Liver (tissue), 10 donors: ENCODE measurements at places on chromosomes 2 and 18. TPM values are rescaled to one million over a fixed set of nuclear protein-coding genes. Genes with fewer than 3 reads are reported as not detected.

COA5 gene
- total RNA-seq = 18.7 TPM

ZSCAN30 gene
- total RNA-seq = 6.2 TPM

CHRND gene
- not detected for total RNA-seq

FAM237A gene
- total RNA-seq = not detected

TSHZ1 gene
- 4.2 TPM for total RNA-seq

TEKT4 gene
- not detected for total RNA-seq

SNTG2 gene
- not detected for total RNA-seq

DNA sequence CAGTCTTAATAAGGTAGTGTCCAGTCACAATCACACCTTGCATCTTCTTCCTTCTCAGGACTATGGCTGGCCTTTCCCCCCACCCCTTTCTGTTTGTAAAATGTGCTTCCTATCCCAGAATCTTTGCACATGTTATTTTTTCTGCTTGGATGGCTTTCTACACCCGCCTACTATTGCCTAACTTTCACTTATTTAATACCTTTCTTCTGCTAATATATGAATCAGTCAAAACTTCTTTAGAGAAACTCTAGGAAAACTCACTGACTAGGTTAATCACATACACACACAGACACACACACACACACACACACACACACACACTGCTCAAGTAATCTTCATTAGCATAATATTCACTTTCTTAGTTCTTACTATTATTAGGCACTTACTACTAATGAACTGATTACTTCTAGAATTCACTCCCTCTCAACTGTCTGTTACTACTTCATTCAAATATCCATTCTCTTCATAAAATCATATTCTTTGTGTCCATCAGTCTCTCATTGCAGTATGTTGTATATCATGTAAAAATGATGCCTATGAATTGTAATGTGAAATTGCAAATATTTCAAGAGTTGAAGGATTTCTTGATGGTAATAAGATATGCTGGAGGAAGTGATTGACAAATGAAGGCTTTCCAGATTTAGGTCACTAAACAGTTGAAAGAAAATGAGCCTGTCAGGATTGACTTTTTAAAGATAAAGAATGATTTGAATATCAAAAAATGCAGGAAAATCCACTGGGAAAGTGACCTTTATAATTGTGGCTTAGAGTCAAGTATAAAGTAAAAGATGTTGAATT, 51.2 kb downstream of the CLIP4 start:
- no peak overlapping the region for H3K4me3 ChIP-seq
- H3K27ac ChIP-seq = no peak overlapping the region
- H3K4me1 ChIP-seq = no peaks in the 10 kb centered on the region
- DNase-seq = no peak
- H3K27me3 ChIP-seq = no peaks in the 10 kb centered on the region

DNA sequence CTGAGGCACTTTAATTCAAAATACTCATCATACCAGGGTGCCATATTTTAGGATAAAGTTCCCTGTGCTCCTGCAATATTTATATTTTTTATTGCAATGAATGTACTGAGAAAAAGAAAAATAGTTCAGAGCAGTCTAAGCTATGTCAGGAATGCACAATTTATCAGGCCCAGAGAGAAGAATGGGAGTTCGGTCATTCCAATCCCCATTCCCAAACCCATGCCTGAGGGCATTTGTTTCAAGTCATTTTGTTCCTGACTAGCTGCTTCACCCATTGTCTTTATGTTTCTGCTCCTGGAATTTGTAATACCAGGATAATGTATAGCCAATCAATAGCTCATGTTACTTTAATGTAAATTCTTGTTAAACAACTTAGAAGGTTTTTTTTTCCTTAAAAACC, 24.4 kb upstream of the FTCDNL1 start:
- H3K4me1 ChIP-seq = no peaks in the 10 kb centered on the region
- DNase-seq = no peak
- no peak overlapping the region for H3K27ac ChIP-seq
- H3K27me3 ChIP-seq = no peaks in the 10 kb centered on the region
- H3K36me3 ChIP-seq = no peaks in the 10 kb centered on the region
- no peak overlapping the region for H3K4me3 ChIP-seq

- DNase-seq = no peak
- no peaks in the 10 kb centered on the region for H3K36me3 ChIP-seq
- no peaks in the 10 kb centered on the region for H3K4me1 ChIP-seq
- H3K4me3 ChIP-seq = no peak overlapping the region
These were observed 218.5 kb upstream of the SOX11 start for GRCh38 chr2:5473635-5474034.

GRCh38 chr18:66971960-66972359, 368.1 kb upstream of the CDH19 start:
- DNase-seq = no peak
- H3K4me3 ChIP-seq = no peak overlapping the region
- H3K27me3 ChIP-seq = no peaks in the 10 kb centered on the region
- H3K27ac ChIP-seq = no peak overlapping the region

- no peak for DNase-seq
- no peak overlapping the region for H3K4me3 ChIP-seq
- H3K27ac ChIP-seq = no peak overlapping the region
- H3K27me3 ChIP-seq = no peaks in the 10 kb centered on the region
These were observed 11.4 kb upstream of the NDUFV2 start for GRCh38 chr18:9091066-9091476.

- H3K36me3 ChIP-seq = no peaks in the 10 kb centered on the region
- H3K27ac ChIP-seq = peak overlapping the region; percentile 5
- DNase-seq = no peak
- peaks cover 5% of the 10 kb centered on the region for H3K4me1 ChIP-seq
- peaks cover 4% of the 10 kb centered on the region for H3K27me3 ChIP-seq
These were observed 3.8 kb downstream of the LBH start for GRCh38 chr2:30235008-30235655.

GRCh38 chr2:204551512-204551863, 6.2 kb downstream of the PARD3B start:
- no peak overlapping the region for H3K4me3 ChIP-seq
- no peak for DNase-seq
- no peaks in the 10 kb centered on the region for H3K27me3 ChIP-seq
- no peak overlapping the region for H3K27ac ChIP-seq
- H3K4me1 ChIP-seq = peaks cover 4% of the 10 kb centered on the region

DNA sequence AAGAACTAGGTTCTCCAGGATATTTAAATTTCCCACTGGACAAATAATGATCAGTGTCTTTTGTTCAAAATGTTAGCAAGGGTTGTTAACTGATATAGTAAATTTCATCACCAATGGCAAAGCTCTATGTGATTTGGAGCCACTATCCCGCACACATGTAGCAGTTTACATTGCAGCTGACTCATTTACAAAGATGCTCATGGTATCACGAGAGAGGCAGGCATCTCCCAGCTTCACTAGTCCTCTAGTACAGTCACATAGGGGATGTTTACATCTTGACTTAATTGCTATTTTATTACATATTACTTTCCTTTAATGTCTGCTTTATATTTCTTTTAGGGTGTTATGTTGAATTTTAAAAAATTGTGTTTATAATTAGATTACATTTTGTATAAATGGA, 30.7 kb downstream of the KCNE4 start:
- H3K4me1 ChIP-seq = no peaks in the 10 kb centered on the region
- DNase-seq = no peak
- H3K27ac ChIP-seq = no peak overlapping the region
- no peak overlapping the region for H3K4me3 ChIP-seq
- no peaks in the 10 kb centered on the region for H3K27me3 ChIP-seq
- no peaks in the 10 kb centered on the region for H3K36me3 ChIP-seq

GRCh38 chr18:58216071-58216481, 172.1 kb downstream of the NEDD4L start:
- no peak overlapping the region for H3K4me3 ChIP-seq
- no peaks in the 10 kb centered on the region for H3K36me3 ChIP-seq
- no peaks in the 10 kb centered on the region for H3K27me3 ChIP-seq
- H3K4me1 ChIP-seq = no peaks in the 10 kb centered on the region
- H3K27ac ChIP-seq = no peak overlapping the region

DNA sequence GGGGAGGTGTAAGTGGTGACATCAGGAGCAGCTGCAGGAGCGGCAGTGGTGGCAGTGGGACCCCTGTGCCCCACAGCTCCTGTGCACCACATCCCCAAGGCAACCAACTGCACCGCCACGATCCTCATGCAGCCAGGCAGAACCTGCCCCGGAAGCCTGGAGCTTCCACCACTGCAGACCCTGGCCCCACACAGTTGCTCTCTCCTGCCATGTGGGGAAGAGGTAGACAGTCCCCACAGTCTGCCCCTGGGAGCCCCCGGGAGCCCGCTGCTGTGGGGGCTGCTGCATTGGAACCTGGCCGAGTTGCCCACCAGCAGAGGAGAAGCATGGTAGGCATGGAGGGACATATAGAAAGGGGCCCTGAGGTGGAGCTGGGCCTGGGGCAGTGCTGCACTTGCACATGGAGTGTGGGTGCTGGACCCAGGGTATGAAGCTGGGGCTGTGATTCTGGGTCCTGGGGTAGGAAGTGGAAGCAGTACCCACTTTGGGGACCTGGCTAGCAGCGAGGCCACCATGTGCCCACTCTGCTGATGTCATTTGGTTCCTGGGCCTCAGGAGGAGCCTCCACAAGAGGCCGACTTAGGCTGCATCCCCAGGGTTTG, 623.3 kb upstream of the LRRTM4 start:
- no peaks in the 10 kb centered on the region for H3K36me3 ChIP-seq
- no peak for DNase-seq
- H3K4me1 ChIP-seq = no peaks in the 10 kb centered on the region
- no peak overlapping the region for H3K4me3 ChIP-seq

GRCh38 chr18:77733292-77733903, 483.8 kb downstream of the GALR1 start:
- no peaks in the 10 kb centered on the region for H3K27me3 ChIP-seq
- H3K27ac ChIP-seq = no peak overlapping the region
- H3K36me3 ChIP-seq = no peaks in the 10 kb centered on the region
- no peaks in the 10 kb centered on the region for H3K4me1 ChIP-seq
- no peak for DNase-seq

- H3K4me1 ChIP-seq = peaks cover 25% of the 10 kb centered on the region
- H3K27ac ChIP-seq = peak overlapping the region; percentile 90
- no peaks in the 10 kb centered on the region for H3K27me3 ChIP-seq
These were observed 6.2 kb upstream of the MYL12B start for GRCh38 chr18:3255611-3256165.

GRCh38 chr2:173931751-173932150, 33.4 kb downstream of the SP3 start:
- H3K27ac ChIP-seq = no peak overlapping the region
- no peaks in the 10 kb centered on the region for H3K27me3 ChIP-seq
- H3K4me1 ChIP-seq = no peaks in the 10 kb centered on the region
- no peaks in the 10 kb centered on the region for H3K36me3 ChIP-seq

DNA sequence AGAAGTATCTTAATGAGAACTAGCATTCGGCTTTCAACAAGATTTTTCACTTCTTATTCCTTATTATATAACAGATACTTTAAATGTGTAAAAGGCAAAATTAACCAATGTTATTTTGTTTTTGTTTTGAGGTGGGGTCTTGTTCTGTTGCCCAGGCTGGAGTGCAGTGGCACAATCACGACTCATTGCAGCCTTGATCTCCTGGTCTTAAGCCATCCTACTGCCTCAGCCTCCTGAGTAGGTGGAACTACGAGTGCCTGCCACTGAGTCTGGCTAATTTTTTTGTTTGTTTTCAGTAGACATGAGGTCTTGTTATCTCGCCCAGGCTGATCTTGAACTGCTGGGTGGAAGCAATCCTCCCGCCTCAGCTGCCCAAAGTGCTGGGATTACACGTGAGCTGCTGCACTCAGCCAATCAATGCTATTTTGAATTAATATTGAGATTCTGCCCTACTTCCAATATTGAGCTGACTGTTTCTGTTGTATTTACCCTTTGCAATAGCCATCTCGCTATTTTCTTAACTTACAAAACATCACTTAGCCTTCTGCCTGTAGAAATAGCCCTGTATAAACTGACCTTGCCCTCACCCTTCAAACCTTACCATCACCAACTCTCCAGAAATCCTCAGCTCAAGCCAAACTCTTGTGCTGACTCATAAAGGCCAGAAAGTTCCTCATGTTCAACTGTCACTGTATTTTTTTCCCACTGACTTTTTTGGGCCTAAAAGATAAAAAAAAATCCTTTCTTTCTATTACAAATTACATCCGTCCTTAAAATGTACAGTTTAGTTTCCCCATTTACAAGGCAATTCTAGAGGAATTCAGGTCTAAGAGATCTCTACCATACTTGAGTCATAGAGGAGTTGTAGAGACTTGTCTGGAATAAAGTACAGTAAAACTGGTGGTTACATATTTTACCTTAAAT, 94.3 kb downstream of the OLA1 start:
- H3K27me3 ChIP-seq = no peaks in the 10 kb centered on the region
- H3K36me3 ChIP-seq = no peaks in the 10 kb centered on the region
- H3K4me1 ChIP-seq = no peaks in the 10 kb centered on the region
- DNase-seq = no peak
- H3K27ac ChIP-seq = no peak overlapping the region

GRCh38 chr2:47719099-47719498, 63.8 kb upstream of the MSH6 start:
- no peak overlapping the region for H3K27ac ChIP-seq
- no peak for DNase-seq
- H3K27me3 ChIP-seq = no peaks in the 10 kb centered on the region
- no peaks in the 10 kb centered on the region for H3K36me3 ChIP-seq
- no peaks in the 10 kb centered on the region for H3K4me1 ChIP-seq

DNA sequence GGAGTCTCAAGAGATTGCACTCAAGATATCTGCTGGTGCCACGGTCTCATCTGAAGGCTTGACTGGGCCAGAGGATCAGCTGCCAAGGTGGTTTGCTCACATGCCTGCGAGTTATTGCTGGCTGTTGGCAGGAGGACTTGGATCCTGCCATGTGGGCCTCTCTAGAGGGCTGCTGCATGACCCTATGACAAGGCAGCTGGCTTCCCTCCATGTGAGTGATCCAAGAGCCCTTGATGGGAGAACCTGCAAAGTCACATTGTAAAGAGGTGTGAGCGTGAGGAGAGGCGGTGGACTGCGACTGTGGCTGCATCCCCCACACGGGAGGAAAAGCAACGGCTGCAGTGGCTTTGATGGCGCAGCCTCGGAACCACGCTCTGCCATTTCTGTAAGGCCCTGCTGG, 4.0 kb upstream of the ALLC start:
- H3K4me3 ChIP-seq = no peak overlapping the region
- DNase-seq = no peak
- no peaks in the 10 kb centered on the region for H3K36me3 ChIP-seq
- H3K27ac ChIP-seq = no peak overlapping the region
- no peaks in the 10 kb centered on the region for H3K27me3 ChIP-seq

GRCh38 chr18:47801817-47802216, 128.6 kb downstream of the SMAD2 start:
- no peak overlapping the region for H3K4me3 ChIP-seq
- no peak for DNase-seq
- H3K27me3 ChIP-seq = peaks cover 2% of the 10 kb centered on the region
- H3K4me1 ChIP-seq = no peaks in the 10 kb centered on the region
- no peak overlapping the region for H3K27ac ChIP-seq
- no peaks in the 10 kb centered on the region for H3K36me3 ChIP-seq

GRCh38 chr2:67954093-67954748, 108.6 kb downstream of the C1D start:
- H3K27ac ChIP-seq = no peak overlapping the region
- no peak for DNase-seq
- H3K4me1 ChIP-seq = no peaks in the 10 kb centered on the region
- peaks cover 3% of the 10 kb centered on the region for H3K27me3 ChIP-seq
- H3K4me3 ChIP-seq = no peak overlapping the region
- H3K36me3 ChIP-seq = no peaks in the 10 kb centered on the region
